ENCODE measurements at places on chromosomes 3 and 15.

- no peak for DNase-seq
Measured at GRCh38 chr3:128984596-128984995, 9.3 kb downstream of the CFAP92 start.

DNA sequence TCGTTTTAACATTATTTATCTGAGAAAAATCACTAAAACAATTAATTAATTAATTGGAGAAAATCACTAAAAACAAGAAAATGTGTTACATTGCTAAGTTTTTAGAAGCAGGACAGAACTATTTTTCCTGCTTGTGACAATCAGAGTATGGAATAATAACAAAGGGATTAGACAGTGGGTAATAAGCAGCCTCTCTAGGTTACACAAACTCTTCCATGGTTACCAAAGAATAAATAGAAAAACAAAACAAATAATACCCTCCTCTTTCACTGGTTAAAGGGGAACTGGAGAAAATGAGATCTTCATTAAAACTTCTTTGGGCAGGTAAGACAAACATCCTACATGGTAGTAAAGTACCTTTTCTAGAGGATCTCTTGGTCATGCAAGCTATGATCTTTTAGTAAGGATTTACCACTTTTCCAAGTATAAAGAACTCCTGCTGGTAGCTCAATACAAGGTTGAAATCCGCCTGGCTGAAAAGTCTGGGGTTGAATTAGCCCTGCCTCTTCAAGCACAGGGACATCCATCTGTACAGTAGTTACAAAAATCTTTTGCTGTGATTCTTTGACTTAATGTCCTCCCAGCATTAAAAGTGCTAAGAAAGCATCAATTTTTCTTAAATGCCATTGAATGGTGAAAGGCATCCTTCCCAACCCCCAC, 2.5 kb upstream of the PLCH1 start:
- DNase-seq: peak; percentile 24

DNA sequence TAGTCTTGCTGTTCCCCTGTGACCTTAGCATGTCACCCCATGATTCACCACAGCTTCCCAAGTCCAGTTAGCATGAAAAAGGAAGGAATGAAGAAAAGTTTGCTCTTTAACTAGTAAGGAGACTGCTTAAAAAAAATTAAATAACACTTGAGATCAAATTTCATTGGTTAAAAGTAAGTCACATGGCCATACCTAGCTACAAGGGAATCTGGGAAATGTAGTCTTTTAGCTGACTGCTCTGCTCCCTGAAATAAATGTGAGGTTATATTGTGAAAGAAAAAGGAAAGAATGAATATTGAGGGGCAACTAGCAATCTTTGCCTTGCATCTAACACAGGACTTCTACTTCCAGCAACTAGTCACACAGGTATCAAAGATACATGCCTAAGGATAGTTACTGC, 84.7 kb upstream of the LRRN1 start:
- DNase-seq: no peak

DNA sequence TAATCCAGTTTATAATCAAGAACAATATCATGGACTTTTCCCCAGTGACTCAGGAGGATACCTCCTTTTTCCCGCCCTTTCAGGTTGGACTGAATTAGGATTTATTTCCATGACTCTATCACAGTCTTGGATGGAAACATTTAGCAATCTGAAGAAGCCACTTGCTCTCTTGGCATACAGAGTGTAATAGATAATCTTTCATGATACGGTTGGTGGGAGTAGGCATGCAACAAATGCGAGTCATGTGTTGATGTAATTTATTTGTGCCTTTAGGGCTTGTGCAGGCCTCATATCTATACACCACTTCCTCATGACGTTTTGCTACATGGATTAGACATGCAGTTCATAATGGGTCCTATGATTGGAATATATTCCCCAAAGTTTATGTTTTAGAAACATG, 54.2 kb upstream of the MCTP2 start:
- DNase-seq: no peak

DNA sequence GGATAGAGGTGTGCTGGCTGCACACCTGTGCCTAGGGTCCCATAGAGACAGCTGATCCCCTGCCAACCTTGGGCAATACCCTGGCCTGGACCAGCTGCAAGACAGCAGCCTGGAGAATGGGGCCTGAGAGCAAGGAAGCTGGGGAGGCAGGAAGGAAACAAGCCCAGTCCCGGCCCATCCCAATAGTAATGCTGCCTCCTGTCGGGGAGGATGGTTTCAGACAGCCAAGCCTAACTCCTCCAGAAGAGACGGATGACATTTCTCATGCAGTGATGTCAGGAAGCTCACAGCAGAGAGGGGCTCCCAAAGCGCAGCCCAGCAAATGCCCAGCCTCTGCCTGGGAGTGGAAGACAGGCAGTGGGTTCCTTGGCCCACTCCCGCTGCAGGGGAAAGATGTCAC, 408.8 kb downstream of the OCA2 start:
- DNase-seq: no peak

DNA sequence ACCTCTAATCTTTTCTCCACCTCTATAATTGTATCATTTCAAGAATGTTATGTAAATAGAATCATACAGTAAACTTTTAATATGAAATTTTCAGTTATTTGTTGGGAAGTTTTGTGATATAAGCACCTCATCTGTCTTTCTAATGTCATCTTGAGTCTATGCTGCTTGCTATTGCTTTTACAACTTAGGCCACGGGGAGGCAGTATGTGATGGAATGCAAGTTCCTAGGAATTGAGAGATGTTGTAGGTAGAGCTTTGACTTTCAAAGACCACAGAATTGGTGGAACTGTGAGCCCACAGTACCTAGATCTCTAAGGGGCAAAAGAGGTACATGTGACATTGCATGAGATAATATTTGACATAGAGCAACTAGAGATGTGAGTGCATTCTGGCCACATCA, 328.3 kb downstream of the MFSD1 start:
- peak; percentile 9 for DNase-seq

GRCh38 chr3:107772016-107772415, 249.3 kb downstream of the BBX start:
- no peak for DNase-seq

GRCh38 chr15:66939451-66940023, 125.9 kb upstream of the SMAD3 start:
- DNase-seq: no peak

- no peak for DNase-seq
Measured at GRCh38 chr3:89278302-89279025, 171.0 kb downstream of the EPHA3 start.

DNA sequence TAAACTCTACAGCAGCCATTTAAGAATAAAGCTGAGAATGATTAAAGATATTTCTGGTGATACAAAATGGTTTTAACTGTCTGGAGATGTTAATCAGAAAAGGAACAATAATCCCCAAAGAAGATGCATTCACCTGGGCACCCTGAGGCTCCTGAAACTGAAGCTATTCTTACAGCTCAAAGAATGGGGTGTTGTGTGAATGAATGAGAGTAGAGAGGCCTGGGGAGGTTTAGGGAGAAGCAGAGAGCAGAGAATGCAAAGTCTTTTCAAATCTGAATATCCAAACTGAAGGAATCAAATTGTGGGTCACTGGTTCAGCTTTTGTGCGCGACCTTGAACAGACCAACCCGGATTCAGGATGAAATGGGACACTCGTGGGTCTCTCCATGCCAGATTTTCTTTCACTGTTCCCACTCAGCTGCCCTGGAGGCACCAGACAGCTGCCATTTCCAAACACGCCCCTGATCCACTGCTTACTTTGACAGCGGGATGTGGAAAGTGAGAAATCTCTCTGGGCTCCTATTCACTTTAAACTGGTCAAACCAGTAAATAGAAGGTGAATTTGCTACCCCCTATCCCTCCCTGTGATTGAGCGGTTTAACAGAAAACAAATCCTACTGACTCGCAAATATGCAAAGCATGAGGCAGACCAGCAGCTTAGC, 485.5 kb upstream of the THBS1 start:
- DNase-seq: no peak

GRCh38 chr15:67127965-67128364, 62.6 kb downstream of the SMAD3 start:
- DNase-seq: no peak

DNA sequence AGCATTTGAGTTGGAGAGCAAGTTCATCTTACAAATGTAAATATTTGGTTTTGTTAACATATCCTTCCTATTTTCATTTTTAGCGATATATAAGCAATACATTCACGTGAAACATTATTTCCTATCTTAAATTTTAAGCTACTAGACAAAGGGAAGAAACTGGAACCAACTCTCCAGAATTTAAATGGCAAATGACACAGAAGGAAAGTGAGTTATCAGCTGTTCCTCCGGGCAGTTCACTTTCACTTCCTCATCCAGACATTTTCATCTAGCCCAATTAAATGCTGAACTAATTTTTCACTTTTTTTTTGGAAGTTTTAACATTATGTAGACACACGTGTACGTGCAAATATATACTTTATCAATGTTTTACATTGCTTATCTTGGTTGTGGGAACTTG, 58.7 kb downstream of the MORC1 start:
- DNase-seq: no peak

- no peak for DNase-seq
Measured at GRCh38 chr3:13245615-13245978, 172.4 kb upstream of the IQSEC1 start.

- DNase-seq: peak; percentile 89
Measured at GRCh38 chr3:119034256-119035013, at the start of gene IGSF11. Gene IGSF11, minus strand, starts transcription at chr3:119034846. Its CDS starts 264 bp downstream, at chr3:119034582.

GRCh38 chr15:90451053-90451850, 63.2 kb downstream of the IQGAP1 start:
- DNase-seq: no peak

GRCh38 chr3:81790117-81790516, 28.7 kb upstream of the GBE1 start:
- DNase-seq: no peak

GRCh38 chr3:3798631-3799113, 559 bp upstream of the LRRN1 start:
- DNase-seq: no peak

GRCh38 chr3:107752202-107752990, 229.6 kb downstream of the BBX start:
- DNase-seq: no peak

DNA sequence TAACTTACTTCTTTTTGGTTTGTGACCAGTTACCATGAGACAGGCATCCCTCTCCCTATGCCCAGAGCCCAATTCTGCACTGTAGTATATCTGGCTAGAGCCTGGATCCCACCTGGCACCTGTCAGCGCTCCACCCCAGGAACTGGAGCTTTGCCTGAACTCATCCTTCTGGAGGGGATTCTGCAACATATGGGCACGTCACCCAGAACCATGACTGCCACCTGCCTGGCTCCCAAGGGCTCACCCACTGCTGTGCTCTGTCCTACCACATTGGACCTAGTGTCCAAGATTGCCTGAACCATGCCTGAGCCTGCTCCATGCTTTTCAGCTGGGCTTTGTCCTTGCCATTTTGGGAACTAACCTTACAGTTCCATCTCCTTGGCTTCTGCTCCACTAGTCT, 21.1 kb upstream of the GAP43 start:
- DNase-seq: no peak

GRCh38 chr3:101876142-101876541, 26.8 kb downstream of the NFKBIZ start:
- no peak for DNase-seq

DNA sequence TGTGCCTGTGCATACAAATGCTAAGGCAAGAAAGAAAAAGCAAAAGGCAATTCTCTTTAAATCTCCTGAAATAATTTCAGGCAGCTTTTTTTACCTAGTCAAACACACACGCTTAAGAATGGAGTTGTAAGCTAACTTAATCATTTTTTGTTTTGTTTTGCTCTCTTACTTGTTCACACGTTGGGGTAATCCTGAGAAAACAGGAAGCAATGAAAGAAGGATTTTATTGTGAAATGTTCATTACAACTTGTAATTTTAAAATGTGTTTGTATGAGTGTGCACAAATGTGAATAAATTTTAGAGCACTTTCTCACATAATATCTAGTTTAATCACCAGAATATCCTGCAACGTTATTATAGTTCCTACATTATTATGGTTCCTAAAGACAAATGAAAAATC, 263.8 kb downstream of the LPP start:
- DNase-seq: no peak

DNA sequence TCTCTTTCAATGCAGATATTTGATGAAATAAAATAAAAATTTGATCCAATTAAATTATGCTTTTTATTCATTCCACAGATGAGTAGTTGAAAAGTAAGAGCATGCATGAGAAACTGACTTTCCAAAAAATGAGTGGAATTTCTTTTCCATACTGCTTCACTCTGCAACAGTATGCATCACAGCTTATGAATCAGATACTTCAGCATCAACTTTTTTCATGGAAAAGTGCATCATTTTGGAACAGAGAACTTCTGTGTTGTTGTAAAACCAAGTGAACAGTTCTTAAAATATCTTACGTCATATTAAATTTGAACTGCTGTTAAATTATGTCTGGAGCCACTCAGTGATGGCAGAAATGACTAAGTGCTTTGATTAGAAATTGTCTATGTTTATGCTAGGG, 16.7 kb upstream of the SLC7A14 start:
- DNase-seq: no peak

DNA sequence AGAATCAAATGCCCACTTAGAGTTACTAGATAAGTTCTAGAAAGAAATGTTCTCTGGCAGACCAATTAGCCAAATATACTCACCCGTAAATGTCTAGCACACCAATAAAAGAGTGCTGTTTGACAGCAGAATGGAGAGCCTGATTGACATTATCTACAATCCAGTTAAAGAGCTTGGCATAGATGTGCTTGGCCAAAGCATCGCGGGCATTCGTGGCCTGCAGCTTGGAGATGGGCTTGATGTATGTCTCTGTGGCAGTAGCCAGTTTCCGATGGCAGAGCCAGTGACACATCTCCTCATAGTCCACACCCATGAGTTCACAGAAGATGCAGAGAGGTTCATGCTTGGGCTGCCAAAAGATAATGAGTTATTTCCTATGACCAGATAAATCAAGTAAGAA, 101.5 kb upstream of the MYO5C start:
- DNase-seq: no peak

DNA sequence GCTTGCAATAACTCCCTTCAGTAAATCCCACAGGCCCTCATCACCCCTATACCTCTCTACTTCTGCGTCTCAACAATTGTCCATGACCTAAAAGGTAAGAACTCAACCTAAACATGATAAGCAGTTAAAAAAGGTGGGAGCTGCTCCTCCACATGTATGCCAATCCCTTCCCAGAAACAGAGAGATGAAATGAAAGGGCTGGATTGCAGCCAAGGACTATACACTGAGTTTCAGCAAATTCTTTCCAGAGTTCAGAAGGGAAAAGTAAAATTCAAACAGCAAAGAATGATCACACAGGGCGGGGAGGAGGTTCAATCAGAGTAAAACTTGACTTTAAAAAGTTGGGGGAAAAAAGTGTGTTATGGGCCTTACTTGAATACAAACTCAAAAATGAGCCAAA, 27.5 kb downstream of the PLOD2 start:
- peak; percentile 47 for DNase-seq

DNA sequence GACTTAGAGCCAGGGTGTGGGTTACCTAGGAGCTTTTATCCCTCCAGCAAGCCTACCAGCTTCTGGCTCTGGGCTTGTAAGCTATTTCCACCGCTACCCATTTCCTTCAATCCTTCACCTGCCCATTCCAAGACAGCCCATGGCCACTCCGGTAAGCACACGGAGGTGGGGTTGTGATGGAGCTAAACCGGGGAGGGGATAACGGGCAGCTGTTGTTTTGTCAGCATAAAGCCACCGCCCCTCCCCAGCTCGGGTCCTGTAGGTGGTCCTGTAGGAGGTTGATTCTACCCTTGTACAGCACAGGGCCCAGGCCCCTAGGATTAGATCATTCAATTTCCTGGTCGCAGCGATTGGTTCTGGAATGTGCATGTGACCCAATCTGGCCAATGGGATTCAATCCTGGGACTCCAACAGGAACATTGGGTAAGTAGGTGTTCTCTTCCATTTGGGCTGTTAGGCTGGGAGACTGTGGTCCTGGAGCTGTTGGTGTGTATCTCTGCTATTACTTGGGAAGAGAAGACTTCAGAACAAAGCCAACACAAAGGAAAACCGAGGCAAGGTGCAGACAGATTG, 150.6 kb downstream of the RAB11A start:
- DNase-seq: no peak

Measured in NCI-H446 (cell line).